ENCODE measurements at places on chromosomes 5 and 9.

DNA sequence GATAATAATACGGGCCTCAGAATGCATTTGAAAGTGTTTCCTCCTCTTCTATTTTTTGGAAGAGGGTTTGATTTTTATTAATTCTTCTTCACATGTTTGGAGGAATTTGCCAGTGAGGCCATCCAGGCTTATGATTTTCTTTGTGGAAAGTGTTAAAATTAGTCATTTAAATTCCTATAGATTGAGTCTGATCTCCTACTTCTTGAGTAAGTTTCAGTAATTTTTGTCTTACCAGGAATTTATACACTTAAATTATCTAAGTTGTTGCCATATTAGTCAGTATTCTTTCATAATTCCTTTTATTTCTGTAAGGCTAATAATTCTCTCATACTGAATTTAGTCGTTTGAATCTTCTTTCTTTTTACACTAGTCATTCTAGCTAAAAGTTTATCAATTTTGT, 25.2 kb upstream of the HAPLN1 start:
- no peak for DNase-seq

DNA sequence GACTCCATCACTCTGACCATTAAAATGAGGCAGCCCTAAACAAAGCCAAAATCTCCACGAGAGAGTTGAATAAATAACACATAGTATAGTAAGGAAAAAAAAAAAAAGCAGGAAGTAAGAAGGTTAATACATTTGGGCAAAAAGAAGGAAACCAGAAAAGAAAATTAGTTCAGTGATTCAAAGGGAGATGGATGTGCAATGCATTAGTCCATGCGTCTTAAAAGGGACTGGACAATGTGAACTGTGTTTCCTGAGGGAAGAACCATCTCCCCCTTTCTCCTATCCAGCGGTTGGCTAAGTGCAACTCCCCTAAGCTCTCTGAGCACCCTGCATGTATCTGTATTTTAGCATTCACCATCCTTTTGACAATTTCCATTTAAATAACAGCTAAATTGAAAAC, 1.4 kb downstream of the ANKRA2 start:
- DNase-seq, result no peak

DNA sequence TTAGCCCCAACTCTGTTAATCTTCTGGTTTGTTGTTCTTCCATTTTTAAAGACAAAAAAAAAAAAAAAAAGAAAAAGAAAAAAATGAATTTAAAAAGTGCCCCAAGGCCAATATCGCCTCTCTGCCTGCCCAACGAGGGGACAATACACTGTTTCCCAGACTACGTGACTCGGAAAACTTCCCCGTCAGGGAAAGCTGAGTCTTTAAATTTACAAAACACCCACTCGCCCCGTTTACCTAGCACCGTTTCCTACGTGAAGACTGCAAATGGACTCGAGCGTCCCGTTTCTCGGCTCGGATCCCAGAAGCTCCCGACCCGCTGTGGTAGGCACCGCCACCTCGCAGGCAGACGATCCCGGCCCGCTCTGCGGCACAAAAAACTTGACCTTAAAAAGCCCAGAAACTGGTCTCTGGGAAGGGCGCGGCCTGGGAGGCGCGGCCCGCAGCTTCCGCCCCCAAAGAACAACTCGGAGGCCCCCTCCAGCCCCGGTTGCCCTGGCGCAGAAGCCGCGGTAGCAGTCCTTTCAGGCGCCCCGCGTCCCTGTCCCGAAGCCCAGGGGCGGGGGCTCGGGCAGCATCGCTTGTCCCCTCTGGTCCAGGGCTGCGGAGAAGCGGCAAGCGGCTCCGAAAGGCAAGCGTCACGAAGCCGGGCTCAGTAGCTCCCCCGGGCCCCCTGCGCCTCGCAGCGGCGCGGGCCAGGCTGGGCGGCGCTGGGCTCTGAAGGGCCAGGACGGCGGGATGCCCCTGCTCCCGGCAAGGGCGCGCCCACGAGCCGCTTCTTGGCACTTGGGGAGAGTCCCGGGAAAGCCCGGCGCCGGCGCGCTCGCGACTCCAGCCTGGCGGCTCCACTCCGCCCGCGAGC, at the start of gene GCNT4:
Gene GCNT4, minus strand, starts transcription at position 367 of the 862 bp plus-strand sequence. CDS start 22,521 bp downstream, outside the sequence.
- DNase-seq, result no peak

- no peak for DNase-seq
Observed at GRCh38 chr9:131271506-131271931, 4.8 kb downstream of the FAM78A start.

DNA sequence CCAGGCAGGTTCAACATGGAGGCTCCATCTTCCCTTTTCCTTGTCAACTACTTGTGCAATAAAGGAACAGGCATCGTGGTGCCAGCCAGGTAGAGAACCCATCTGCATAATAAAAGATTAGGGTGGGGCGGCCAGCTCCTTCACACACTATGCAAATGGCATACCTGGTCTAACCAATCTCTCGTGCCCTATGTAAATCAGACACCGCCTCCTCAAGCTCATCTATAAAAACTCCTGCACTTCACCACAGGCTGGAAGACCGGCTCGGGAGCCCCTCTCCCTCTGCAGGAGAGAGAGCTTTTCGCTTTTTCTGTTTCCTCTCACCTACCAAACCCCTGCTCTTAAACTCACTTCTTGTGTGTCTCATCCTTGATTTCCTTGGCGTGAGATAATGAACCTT, 244.3 kb upstream of the PUM3 start:
- peak; percentile 6 for DNase-seq

GRCh38 chr9:129084087-129084486, 3.2 kb downstream of the DOLPP1 start:
- DNase-seq, result no peak

GRCh38 chr9:12648925-12649324, 44.3 kb upstream of the TYRP1 start:
- DNase-seq, result no peak

GRCh38 chr5:176803943-176804498, 6.3 kb upstream of the UNC5A start:
- no peak for DNase-seq

DNA sequence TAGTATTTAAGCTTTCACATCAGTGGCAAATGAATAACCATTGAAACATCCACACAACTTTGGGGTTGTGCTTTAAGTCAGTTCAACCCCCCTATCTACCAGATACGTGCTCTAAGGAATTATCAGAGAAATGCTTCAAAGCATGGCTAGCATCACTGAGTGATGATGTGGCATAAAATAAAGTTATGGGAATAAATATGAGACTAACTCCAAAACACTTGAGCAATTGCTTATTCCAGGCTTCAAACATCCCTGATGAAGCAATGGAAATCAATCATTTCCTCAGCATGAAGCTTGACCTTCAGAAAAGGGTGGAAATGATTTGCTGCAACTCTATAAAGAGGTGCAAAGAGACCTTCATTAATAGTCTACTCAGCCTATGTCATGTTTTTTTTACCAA, 292.0 kb upstream of the SMC2 start:
- DNase-seq, result no peak

DNA sequence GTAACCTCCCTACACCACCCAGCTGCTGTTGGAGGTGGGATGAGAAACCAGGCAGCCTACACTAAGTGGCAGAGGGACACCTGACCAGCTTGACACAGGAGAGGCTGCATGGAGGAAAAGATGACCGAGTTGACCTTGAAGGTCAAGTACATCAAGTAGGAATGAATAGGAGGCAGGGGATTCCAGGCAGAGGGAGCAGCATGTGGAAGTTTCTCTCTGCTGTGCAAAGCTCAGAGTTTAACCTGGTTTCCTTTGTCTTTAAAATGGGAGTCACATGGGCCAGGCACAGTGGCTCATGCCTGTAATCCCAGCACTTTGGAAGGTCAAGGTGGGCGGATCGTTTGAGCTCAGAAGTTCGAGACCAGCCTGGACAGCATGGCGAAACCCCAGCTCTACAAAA, 32.6 kb downstream of the SPRY4 start:
- DNase-seq, result no peak

GRCh38 chr9:93931905-93932304, 23.2 kb downstream of the BARX1 start:
- no peak for DNase-seq

DNA sequence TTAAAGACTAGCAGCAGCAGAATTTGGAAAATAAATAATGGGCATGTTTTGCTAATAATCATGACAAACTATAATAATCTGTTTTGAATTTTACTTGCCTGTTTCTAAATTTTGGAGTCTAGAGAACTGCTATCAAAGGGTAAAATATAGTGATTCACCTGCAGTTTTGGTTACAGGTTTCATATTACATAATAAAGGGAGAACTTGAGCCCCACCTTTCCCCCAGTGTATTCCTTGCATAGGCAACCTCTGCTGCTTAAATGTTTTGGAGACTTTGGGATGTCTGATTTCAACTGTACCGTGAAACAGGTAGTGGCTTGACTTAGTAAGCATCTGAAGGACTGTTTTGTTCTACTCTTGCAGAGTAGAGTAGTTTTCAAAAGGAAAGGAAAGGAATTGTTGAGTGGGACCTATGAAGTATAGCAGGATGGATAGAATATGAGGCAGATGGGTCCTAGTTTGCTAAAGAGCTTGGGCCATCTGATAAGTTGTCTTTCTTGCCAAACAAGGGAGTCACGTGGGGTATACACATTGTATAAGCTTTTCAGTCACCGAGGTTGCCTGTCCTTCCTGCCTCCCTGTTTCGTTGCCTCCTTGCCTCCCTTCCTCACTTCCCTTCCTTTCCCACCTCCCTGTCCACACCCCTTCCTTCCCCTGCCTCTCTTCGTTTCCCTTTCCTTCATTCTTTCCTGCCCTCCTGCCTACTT, 19.1 kb downstream of the CREBRF start:
- DNase-seq, result no peak

DNA sequence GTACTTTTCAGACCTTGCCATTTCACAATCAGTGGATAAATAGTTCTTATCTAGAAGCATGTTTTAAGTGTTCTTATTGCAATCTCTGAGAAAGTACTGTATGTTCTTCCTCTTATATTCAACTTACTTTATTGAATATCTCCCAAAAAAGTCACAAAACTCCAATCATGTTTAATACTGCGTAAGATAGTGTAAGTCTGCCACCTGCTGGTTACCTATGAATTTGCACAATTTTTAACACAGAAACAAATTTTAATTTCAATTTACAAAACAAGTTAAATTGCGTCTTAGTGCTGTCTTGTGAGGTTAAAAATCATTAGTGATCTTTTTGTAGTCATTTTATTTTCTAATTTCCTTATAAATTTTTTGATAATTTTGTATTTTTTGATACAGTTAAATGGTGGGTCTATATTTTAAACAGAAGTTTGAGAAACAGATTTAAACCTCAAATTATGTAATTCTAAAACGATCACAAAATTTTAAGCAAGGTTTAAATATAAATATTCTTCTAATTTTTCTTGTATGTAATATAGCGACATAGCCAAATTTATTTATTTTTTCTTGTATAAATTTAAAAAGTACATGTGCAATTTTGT, 115.8 kb downstream of the EMB start:
- no peak for DNase-seq

DNA sequence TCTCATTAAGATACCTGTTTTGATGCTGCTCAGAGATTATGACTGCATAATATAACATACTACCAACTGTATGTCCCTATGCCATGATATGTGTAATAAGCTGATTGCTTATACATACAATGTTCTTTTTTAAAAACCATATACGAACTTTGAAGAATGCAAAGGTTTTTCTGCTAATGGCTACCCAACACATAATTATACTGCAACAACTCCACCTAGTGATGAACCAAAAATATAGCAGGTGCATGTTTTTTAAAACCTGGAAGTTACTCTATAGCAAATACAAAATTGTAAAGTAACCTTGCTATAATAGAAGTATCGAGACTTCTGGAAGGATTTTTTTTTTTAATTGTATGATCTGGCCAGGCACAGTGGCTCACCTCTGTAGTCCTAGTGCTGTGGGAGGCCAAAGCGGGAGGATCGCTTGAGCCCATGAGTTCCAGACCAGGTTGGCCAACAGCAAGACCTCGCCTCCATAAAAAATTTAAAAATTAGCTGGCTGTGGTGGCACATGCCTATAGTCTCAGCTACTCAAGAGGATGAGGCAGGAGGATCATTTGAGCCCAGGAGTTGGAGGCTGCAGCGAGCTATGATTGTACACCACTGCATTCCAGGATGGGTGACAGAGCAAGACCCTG, 49.1 kb downstream of the HOMER1 start:
- DNase-seq, result peak; percentile 11

- DNase-seq, result no peak
Observed at GRCh38 chr5:142287096-142287972, 37.5 kb downstream of the SPRY4 start.

GRCh38 chr9:77898864-77899263, 132.7 kb downstream of the GNAQ start:
- DNase-seq, result no peak

GRCh38 chr5:164220522-164220921, 715.1 kb downstream of the MAT2B start:
- DNase-seq, result no peak

DNA sequence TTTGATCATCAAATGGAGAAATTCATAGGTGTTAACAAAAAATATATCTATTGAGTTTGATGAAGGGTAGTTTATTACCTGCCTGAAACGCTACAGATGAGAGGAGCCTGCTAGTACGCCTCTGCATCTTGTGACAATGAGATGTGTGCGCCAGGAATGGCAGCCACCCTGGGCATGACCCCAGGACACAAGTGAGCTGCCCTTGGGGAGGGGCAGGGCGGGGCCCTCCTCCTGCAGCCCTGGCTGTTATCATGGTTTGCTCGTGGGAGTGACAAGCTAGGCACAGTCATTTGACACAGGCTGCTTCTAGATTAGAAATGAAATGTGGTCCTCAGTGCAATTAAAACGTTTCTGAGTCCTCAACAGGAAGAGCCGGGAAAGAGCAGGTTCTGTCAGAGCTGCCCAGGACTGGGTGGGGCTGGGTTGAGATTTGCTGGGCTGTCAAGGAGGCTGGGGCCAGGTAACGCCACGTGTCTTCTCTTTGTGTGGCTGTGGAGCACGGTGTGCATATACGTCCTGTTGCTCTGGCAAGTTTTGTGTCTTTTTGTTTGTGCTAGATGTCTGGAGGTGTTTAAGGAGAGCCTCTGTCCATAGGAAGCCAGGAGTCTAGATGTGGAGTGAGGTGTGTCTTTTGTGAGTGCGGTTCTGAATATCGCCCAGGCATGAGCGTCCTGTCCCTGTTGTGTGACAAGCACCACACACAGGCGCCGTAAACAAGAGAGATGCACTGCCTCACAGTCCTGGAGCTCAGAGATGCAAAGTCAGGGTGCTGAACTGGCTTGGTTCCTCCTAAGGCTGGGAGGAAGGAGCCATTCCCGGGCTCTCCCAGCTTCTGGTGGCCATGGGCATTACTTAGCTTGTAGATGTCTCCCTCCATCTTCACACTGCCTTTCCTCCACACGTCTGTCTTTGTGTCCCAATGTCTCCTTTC, 129.0 kb upstream of the IRX4 start:
- no peak for DNase-seq

DNA sequence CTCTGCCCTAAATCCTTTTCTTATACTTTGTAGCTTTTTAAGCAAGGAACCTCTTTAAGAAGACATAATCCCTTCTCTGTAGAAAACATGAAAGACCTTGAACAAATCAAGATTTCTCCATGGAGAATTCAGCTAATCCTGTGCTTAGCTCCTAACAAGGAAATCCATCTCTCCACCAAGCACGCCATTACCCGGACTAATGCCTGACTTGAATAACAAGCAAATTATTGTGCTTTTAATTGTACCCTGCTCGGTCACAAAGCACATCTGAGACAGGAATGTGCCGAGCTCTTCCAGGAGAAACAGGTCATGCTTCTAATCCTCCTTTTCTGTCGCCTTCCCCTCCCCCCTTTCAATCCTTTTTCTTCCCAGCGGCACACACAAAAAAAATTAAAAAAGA, 141.3 kb downstream of the PSAT1 start:
- no peak for DNase-seq

Measured in NCI-H1436 (cell line).